ENCODE measurements at places on chromosomes 6 and 20.
A peak's percentile ranks its signal among the peaks of the same experiment; 100 is the strongest.

GRCh38 chr20:35901678-35902544 is 52.4 kb downstream of the SCAND1 start:
- DNase-seq: no peak

DNA sequence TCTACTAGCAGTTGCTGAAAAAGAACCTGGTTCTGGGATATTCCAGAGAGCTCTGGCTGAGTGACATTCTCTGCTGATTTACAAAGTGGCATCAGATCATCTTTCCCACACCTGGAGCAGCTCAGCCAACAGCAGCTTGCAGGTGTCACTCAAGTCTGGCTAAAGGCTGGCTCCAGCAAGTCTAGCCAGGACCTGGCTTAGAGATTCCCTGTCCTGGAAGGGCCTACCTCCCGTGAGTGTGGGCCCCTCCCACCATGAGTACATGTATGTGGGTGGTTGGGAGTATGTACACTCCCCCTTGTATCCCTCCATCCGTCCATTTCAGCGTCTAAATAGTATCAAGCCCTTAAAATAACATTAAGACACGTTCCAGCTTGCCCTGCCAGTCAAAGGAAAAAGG is 539.3 kb upstream of the ID4 start:
- DNase-seq: no peak

GRCh38 chr6:139912735-139913400 is 538.4 kb upstream of the CITED2 start:
- DNase-seq: no peak

DNA sequence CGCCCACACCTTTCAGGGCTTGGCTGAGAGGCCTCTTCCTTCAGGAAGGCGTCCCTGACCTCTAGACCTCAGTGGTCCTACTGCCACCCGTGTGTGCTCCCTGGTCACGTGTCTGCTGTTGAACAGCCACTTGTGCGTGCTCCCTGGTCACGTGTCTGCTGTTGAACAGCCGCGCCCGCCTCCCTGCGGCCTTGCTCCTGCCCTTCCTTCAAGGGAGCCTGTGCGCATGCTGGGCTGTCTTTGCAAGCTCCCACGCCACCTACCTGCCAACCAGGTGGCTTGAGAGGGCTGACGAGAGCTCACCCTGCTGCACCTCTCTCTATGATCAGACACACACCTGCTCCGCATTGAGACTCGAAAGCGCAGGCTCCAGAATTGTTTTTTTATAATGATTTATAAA is 179.3 kb downstream of the BMP7 start:
- no peak for DNase-seq

DNA sequence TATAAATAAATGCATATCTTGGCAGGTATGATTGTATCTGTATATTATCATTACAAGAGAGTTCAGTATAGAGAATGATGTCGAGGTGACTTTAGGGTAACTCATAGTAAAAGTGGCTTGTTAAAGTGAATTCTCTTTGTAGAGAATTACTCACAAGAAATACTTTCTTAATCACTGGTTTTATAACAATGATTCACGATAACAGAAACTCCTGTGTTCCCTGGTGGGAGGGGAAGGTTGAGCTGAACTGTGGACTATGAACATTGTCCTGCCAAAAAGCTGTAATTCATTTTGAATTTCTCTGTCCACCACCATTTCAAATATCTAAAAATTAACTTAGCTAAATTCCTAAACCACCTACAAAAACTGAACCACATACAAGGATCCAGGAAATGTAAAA is 7.7 kb downstream of the TPMT start:
- DNase-seq: no peak

DNA sequence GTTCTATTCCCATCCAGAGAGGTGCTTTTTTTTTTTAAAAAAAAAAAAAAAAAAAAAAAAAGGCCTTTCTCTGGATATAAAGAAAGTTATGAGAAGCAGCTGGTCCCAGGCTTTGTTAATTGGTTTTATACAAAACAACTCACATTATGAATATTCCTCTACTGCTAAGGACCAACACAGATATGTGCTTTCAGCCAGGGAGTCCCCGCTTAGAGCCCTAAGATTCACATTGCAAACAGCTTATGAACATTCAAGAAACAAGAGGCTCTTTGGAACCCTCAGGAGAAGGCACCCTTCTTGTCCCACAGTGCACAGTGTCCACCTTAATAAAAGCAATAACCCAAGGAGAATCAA is 53.5 kb upstream of the GPR31 start:
- no peak for DNase-seq

DNA sequence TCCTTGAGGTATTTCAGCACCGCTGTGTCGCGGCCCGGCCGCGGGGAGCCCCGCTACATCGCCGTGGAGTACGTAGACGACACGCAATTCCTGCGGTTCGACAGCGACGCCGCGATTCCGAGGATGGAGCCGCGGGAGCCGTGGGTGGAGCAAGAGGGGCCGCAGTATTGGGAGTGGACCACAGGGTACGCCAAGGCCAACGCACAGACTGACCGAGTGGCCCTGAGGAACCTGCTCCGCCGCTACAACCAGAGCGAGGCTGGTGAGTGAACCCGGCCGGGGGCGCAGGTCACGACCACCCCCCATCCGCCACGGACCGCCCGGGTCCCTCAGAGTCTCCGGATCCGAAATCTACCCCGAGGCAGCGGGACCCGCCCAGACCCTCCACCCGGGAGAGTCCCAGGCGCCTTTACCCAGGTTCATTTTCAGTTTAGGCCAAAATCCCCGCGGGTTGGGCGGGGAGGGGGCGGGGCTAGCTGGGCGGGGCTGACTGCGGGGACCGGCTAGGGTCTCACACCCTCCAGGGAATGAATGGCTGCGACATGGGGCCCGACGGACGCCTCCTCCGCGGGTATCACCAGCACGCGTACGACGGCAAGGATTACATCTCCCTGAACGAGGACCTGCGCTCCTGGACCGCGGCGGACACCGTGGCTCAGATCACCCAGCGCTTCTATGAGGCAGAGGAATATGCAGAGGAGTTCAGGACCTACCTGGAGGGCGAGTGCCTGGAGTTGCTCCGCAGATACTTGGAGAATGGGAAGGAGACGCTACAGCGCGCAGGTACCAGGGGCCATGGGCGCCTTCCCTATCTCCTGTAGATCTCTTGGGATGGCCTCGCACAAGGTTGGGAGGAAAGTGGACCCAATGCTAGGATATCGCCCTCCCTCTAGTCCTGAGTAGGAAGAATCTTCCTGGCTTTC is 693 bp downstream of the HLA-F start:
- peak; percentile 75 for DNase-seq

GRCh38 chr6:125752773-125753172 is 3.3 kb downstream of the HEY2 start:
- no peak for DNase-seq

DNA sequence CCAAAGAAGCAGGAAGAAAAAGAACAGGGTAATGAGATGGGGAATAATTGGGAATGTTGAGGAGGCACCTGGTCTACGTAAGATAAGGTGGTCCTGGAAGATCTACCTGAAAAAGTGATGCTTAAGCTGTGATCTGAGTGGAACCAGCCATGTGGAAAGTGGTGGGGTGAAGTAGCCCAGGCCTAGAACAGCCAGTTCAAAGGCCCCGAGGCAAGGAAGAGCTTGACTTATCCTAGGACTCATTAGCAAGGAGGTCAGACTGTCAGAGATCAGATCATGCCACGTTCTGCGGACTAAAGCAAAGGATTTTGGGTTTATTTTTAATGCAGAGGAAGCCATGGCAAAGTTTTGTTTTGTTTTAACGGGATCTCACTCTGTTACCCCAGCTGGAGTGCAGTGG is 5.1 kb downstream of the SYCP2L start:
- no peak for DNase-seq

DNA sequence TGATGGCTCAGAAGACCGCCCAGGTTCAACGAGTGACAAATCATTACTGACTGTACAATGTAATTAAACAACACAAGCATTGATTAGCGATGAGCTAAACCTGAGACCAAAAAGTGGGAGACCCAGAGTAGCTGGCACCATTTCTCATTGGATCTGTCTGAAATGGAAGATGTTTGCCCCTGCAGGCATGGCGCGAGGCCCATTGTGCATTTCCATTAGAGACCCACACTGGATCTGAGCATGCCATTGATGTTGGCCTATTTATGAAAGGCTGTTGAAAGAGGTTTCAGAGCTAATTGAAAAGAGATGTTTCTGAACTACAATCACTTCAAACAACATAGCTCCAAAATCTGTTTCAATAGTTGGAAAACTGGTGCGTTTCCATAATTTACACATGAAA is 196.7 kb downstream of the TFAP2B start:
- DNase-seq: no peak

- DNase-seq: no peak
These were observed 11.4 kb upstream of the KIF25 start for GRCh38 chr6:167985911-167986595.

- DNase-seq: no peak
These were observed 11.4 kb upstream of the GRM4 start for GRCh38 chr6:34157236-34157830.

GRCh38 chr6:26172608-26172968 is 85.4 kb downstream of the HFE start:
- no peak for DNase-seq

- no peak for DNase-seq
These were observed 1371.5 kb downstream of the EPHA7 start for GRCh38 chr6:92047860-92048259.

- DNase-seq: no peak
These were observed 7.5 kb upstream of the TNXB start for GRCh38 chr6:32116674-32117073.

DNA sequence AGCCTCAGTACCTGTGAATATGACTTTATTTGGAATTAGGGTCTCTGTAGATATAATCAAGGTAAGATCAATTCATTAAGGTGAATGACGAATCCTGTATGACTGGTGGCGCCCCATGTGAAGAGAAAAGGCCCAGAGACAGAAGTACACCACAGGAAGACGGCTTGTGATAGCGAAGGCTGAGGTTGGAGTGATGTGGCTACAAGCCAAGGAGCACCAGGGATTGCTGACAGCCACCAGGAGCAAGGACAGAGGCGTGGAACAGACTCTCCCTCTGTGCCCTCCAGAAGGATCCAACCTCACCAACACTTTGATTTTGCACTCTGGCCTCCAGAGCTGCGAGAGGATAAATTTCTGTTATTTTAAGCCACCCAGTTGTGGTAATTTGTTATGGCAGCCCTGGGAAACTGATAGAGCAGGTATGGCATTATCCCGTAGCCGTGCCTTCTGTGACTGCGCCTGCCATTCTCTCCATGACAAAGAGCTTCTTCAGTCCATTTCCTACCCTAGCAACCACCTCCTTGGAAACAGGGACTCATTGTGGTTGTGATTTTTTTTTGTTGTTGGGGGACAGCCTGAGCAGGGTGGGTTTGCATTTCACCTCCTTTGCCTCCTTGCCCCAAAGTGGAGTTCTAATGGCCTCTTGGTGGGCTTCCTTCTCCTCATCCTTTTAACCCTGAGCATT is 29.6 kb downstream of the PTK7 start:
- no peak for DNase-seq

DNA sequence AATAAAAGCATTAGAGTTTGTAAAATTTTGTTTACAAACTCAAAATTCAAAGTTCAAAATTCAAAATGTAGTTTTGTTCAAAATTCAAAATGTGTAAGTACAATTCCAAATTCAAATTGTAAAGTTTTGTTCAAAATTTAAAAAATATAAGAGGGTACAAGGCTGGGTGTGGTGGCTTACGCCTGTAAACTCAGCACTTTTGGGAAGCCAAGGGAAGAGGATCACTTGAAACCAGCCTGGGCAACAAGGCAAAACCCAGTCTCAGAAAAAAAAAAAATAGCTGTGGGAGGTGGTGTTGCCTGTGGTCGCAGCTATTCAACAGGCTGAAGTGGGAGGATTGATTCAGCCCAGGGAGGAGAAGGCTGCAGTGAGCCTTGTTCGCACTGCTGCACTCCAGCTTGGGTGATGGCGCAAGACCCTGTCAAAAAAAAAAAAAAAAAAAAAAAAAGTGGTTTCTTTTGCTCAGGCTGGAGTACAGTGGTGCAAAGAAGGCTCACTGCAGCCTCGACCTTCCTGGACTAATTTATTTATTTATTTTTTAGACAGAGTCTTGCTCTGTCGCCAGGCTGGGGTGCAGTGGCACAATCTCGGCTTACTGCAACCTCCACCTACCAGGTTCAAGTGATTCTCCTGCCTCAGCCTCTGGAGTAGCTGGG is 5.4 kb upstream of the ZBTB12 start:
- DNase-seq: no peak

GRCh38 chr20:63696306-63696627 is 185 bp upstream of the TNFRSF6B start:
- DNase-seq: no peak

DNA sequence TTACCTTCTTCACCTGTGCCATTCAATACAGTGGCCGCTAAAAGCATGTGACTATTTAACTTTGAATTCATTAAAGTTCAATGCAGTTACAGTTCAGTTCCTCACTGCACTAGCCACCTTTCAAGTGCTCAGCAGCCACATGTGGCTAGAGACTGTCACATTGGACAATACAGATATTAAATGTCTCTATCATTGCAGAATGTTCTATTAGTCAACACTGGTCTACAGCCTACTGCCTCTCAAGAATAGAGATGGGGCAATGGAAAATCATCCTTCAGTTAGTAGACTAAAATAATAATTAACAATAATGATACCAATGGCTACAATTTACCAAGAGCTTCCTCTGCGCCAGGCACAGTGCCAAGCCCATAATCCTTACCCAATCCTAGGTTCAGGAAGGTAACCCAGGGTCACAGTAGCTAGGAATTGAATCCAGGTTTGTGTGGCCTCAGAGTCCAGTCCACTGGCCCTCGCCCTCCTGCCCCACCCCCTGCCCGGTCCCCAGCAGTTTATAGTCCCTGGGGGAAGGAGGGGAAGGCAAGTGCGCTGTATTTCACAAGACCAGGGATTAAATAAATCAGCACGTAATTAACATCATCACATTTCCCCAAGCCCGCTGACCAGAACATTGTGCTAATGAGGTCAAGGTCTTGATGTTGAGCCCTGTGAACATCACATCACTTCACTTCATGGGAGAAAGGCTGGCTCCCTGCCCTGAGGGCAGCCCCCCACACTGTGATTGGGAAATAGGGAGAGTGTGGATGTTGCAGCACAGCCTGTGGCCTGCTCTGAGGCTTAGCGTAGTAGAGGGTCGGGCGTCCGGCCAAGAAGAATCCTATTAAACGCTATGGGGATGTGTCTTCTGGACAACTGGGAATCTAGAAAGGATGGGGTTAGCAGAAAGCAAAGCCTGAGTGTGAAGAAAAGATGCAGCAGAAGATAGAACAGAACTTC is 147.2 kb downstream of the VEGFA start:
- DNase-seq: no peak

DNA sequence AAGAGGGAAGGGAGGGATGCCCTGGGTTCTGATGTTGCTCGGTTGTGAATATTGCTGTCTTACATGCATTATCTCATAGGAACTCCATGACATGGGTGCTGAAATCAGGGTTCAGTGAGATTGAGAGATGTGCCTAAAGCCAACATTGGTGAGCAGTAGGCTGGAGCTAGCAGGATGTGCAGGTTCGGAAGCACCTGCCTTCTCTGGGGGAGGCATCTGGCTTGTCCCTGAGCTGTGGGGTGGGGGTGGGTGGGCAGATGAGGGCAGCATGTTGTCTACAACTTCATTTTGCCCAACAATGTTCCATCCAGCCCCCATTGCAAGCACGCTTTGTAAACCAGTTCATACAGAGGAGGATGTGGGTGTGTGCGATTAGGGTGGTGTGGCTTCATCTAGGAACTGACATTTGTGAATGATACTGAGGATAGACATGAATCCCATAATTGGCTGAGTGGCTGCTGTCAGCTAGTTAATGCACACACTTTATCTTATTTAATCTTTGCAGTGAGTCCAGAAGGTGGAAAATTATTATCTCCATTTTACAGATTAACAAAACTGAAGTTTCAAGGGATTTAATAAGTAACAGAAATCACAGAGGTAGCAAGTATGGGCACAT is 119.4 kb downstream of the SYNDIG1 start:
- DNase-seq: no peak
